ENCODE measurements at places on chromosomes 7 and 10.

DNA sequence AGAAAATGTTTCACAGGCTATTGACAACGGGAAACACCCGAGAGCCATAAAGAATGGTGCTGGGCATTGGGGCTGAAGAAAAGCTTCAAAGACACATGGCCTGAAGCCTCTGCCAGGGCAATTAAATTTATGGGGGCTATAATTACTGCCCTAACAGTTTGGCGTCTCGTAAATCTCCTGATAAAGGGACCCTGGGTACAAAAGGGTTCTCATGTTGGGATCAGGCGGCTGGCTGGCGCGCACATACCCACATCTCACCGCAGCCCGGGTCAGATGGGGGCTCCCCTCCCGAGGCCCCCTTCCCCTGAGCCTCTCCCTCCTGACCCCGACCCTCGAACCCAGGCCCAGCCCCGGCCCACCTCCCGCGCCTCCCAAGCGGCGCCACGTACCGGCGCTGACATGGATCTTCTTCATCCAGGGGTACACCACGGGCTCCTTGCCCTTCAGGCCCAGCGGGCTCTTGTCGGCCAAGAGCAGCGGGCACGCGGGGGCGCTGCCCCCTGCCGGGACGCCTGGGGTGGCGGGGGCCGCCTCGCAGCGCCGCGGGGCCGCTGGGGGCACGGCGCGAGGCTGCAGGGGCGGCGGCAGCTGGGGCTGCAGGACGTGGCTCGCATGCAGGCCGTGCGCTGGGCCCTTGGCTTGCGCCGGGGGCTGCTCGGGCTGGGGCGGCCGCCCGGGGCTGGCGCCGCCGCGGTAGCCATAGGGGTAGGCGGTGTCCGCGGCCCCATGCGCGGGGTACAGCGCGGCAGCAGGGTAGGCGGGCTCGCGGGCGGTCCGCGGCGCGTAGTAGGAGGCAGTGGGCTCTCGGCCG is 623 bp downstream of the HOXA4 start:
- no peak for DNase-seq

- no peak for DNase-seq
Measured at GRCh38 chr7:33053721-33054120, 8.9 kb downstream of the NT5C3A start.

- no peak for DNase-seq
Measured at GRCh38 chr10:47370015-47370767, 13.9 kb downstream of the ZNF488 start.

- DNase-seq = no peak
Measured at GRCh38 chr7:11170175-11170574, 196.5 kb downstream of the PHF14 start.
